ENCODE measurements at places on chromosomes 16 and 17. TPM values are rescaled to one million over a fixed set of nuclear protein-coding genes. Genes with fewer than 3 reads are reported as not detected.

The CCL16 gene
- not detected for total RNA-seq

The MPP2 gene
- total RNA-seq, result 2.0 TPM

The IRF8 gene
- 167 TPM for total RNA-seq

The RAB26 gene
- total RNA-seq, result not detected

The USP32 gene
- total RNA-seq, result 41.7 TPM

The SAMD14 gene
- 1.5 TPM for total RNA-seq

The TRPV3 gene
- total RNA-seq, result 10.3 TPM

DNA sequence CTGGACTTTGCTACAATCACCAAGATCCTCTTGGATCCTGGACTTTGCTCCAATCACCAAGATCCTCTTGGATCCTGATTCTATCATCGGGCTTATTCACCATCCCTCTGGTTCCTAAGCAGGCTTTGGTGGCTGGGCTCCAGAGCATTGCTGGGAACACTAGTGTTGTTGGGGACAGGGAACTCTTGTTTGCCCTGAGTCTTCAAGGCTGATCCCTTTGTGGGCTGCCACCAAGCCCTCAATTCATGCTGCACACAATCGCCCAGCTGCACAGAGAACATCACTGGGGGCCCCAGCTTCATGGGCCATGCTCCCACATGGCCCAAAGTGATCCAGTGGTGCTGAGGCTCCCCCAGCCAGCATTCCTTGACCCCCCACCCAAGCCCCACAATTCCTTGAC lies 88.3 kb downstream of the TMEM132E start:
- no peak for DNase-seq

- DNase-seq, result peak; percentile 66
These were observed 37.2 kb upstream of the BCAR1 start for GRCh38 chr16:75288596-75289120.

- no peak for DNase-seq
These were observed 136.7 kb downstream of the MAF start for GRCh38 chr16:79463841-79464240.

DNA sequence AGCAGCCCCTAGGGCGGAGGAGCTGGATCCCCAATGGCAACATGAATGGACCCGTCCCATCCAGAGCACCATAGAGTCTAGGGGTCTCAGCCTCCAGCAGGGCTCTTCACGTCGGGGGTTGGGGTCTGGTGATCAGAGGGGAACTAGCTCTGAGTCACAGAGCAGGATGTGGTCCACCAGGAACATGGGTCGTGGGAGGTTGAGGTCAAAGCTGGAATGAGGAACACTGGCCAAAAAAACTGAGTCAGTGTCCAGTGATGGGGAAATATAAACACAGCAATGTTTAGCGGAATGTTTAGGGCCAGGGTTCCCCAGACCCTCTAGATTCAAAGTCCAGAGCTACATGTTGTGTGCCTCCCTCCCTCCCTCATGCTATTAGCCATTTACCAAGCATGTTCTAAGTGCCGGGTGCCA lies 79.1 kb upstream of the C16orf82 start:
- DNase-seq, result no peak

GRCh38 chr16:19479302-19479721 lies 42.6 kb downstream of the GDE1 start:
- no peak for DNase-seq

DNA sequence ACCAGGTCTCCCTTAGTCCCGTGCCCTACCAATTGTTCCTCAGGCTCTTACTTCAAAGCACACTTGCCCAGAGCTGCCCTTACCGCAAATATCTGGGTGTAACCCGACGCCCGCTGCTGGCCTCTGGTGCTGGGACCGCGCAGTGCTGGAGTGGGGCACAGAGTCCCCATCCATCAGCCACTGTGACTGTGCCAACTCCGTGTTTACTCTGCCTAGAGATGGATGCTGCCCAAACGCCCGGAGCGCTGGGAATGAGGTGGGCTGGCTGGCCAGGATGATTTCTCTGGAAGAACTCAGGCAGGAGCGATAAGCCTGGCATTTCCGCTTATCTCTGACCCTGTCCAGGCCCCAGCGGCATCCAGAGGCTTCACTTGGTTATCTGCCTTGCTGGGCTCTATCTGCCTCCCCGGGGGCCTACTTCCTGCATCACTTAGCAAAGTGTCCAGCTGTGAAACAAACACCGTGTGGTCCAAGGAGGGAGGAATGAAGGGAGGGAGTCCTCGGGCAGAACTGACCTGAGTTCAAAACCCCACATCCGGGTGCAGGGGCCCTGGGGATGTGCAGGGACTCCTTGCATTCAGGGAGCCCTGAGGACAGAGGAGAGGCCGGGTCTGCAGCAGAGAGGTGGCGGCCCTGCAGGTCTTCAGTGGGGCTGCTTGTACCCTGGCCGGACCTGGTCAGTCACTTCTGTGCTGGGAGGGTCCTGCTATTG lies 9.4 kb upstream of the MYLK3 start:
- DNase-seq, result no peak

DNA sequence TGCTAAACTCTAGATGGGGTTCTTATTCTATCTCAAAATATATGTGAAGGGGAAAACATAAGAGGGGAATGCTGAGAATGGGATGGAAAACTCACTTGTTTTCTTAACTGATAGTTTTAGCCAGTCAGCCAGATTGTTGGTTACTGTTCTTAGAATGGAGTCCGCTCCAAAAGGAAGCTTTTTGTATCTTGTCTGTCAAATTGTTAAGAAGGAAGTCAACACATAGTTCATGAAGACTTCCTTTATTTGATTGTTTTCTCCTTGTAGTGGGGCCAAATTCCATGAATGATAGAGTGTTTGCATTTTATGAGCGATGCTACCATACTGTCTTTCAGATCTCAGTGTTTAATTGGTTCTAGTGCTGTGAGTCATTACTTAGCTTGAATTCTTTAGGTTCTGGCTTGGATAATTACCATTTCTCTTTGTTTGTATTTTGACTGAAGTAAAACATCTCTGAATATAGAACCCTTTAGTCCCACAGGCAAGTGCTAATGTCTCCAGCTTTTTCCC lies 98.3 kb upstream of the GOT2 start:
- no peak for DNase-seq

- DNase-seq, result no peak
These were observed 10.7 kb downstream of the NLK start for GRCh38 chr17:28053044-28053670.

GRCh38 chr16:60059141-60059540 lies 1325.0 kb upstream of the GOT2 start:
- DNase-seq, result no peak

GRCh38 chr17:10328206-10328605 lies 44.6 kb downstream of the MYH13 start:
- no peak for DNase-seq

GRCh38 chr16:17802571-17802970 lies 331.8 kb upstream of the XYLT1 start:
- DNase-seq, result no peak

DNA sequence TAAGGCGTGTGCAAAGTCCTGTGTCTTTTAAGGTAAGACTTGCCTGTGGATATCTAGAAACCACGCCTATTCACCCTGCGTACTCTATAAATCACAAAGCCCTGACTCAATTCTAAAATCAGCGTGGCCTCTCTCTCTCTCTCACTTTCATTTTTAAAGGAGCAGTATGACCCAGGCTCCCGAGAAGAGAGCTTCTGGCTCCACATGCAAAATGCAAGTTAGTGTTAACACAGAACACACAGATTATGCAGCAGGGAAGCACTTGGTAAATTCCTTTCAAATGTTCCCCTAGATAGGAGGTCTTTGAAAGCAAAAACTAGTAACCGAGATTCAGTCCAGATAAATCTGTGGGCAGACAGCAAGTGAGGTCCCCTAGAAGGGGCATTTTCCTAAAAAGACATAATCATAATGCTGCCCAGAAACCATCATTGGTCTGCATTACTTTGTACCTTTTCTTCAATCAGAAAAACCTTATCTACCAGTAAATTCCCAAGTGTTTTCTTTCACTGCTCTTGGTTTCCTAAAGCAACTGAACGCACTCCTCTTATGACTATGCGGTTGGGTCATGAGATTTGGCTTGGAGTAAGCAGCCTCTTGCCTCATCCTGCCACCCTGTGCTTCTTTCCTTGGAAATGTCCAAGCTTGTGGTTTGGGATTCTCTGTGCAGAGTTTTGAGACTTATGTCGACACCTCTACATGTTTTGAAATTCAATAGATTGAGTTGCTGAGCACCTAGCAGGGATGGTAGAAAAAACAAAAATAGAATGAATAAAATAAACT lies 31.7 kb upstream of the KCNJ2 start:
- DNase-seq, result peak; percentile 3

- no peak for DNase-seq
These were observed 186.0 kb upstream of the FOXF1 start for GRCh38 chr16:86324320-86324719.

DNA sequence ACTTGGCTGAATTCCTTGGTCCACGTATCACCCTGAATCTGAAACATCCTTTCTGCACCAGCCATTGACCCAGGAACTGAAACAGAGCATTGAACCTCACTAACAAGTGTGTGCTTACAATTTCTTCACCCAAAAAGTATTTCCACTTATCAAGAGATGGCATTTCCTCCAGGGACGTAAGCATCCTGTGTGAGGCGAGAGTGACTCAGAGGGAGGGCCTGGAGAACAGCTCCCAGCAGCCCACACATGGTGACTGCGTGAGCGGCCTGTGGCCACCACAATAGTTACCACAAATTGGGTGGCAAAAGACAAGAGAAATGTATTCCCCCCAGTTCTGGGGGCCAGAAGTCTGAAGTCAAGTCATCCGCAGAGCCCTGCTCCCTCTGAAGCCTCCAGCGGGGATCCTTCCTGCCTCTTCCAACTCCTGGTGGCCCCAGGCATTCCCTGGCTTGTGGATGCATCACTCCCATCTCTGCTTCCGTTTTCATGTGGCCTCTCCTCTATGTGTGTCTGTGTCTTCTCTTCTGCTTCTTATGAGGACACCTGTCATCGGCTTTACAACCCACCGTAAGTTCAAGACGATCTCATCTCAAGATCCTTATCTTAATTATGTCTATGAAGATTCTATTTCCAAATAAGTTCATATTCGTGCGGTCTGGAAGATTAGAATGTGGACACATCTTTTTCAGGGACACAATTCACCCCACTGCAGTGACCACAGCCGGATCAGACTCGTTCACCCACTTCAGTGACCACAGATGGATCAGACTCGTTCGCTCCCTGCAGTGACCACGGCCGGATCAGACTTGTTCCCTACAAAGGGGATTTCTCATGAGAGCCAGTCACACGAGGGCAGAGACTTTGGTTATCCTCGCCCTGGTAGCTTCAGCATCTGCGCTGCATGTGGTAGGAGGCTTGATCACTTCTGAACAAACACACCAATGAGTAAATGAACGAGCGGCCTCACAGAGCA lies 122.6 kb upstream of the FOXF1 start:
- DNase-seq, result no peak

DNA sequence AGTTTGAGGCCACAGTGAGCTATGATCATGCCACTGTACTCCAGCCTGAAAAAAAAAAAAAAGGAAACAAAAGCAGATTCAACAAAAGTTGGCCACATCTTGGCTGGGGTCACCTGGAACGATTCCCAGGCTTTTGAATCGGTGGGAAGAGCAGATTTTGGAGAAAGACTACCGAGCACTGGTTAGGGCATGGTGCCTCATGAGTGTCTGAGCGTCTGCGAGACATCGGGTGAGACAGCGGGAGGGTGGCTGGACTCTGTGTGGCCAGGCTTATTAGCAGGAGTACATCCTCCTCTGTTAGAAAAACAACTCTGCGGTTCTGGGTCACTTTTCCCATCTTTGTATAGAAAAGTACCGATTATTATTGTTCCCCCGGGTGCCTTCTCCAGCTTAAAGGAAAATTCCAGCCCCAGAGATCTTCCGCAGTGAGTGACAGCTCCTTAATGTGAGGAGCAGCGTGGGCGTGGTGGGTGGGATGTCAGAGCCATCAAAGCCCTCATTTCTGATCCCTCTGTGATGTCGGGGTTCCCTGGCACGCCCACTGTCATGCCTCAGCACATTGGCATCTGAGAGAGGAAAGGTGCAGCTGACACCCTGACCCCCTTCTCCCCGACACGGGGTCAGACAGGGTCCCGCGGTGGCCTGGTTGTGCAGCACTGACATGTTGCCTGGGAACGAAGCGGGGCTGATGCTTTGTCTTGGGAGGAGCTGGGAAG lies 6.9 kb downstream of the RGS9 start:
- DNase-seq, result no peak

GRCh38 chr16:6110346-6110745 lies 1012.8 kb upstream of the EEF2KMT start:
- DNase-seq, result no peak

DNA sequence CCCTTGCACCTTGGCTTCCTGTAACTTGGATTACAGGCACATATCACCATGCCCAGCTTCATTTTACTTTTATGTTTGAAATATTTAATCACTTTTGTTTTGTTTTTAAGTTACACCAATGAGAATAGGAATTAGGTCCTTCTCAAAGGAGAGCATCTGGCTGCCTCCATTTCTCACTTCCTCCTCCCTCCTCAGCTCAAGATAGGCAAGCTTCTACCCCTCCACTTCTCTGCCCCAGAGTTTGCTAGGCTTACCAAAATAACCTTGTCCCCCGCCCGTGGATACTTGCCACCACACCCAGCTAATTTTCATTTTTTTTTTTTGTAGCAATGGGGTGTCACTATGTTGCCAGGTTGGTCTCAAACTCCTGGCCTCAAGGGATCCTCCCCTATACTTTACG lies 17.9 kb downstream of the GABARAPL2 start:
- no peak for DNase-seq

GRCh38 chr16:27579087-27579980 lies 29.4 kb downstream of the KATNIP start:
- DNase-seq, result no peak

DNA sequence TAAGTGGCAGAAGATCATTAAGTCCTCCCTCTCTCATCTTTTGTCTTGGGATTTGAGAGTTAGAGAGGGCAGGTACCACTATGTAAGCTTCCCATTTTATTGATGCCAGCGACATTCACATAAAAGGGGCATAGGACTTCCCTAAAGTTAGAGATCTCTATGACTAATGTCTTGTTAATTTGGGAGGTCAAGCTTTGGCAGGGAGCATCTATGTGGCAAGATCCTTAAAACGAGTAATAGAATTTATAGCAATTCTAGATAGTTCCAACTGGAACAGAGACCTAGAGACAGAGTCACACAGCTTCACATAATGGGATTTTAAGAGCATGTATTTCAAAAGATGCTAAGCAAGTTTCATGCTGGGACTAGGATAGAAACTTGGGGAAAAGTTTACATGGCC lies 308.0 kb downstream of the MAP2K6 start:
- DNase-seq, result no peak

DNA sequence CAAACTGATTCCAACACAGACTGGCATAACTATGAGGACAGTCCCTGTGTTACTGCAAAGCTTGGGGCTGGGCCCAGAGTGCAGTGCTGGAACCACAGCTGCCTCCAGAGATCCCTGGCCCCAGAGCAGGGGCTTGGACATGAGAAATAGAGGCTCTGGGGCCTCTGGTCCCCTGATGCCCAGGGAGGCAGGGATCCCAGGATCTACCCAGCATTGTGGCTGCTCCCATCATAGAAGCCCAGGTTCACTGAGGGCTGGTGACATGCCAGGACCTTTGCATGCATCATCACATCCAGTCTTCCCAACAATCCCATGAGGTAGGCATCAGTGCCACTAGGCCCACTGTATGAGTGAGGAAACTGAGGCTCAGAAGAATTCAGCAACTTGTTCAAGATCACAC lies 95.8 kb downstream of the TMEM132E start:
- no peak for DNase-seq

All from natural killer cell (primary cell).